ENCODE measurements at places on chromosomes 5 and 9. TPM values are rescaled to one million over a fixed set of nuclear protein-coding genes. Genes with fewer than 3 reads are reported as not detected.

VLDLR gene
- 6.5 TPM for total RNA-seq

ELOVL7 gene
- not detected for total RNA-seq

- no peak for DNase-seq
Measured at GRCh38 chr5:127685662-127686061, 17.5 kb upstream of the CCDC192 start.

IRX1 gene
- not detected for total RNA-seq
